ENCODE measurements at places on chromosomes 12 and 14.

- no peak for DNase-seq
Measured at GRCh38 chr12:105741786-105742566, 396.8 kb downstream of the NUAK1 start.

DNA sequence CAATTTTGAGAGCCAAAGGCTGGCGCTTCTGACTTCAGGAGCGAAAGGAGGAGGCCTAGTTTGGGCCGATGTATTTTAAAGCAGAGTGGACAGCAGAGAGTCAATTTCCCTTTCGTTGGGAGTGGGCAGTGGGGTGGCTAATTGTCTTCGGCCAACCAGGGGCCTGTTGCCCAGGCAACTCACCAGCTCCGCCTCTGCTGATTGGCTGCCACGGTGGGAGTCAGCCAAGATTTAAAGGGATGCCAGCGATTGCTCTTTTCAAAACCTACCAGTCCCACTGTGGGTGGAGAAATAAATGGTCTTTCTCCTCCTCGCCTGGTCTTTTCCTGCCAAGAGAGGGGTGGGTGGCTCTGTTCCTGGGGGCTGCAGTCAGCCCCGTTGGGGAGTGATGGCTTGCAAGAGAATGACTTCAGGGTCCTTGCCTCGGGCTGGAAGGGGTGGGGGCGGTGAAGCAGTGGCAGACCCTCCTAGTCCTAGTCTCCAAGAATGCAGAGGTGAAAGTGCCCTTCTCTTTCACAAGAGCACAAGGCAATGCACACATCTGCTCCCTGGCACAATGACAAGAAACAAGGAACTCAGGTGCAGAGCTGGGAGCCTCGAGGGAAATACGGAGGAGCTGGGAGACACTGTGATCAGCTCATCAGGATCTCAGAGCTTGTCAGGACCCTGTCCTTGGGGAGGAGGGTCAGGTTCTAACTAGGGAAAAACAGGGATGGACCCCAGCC is 37.7 kb downstream of the RASAL1 start:
- DNase-seq, result no peak

DNA sequence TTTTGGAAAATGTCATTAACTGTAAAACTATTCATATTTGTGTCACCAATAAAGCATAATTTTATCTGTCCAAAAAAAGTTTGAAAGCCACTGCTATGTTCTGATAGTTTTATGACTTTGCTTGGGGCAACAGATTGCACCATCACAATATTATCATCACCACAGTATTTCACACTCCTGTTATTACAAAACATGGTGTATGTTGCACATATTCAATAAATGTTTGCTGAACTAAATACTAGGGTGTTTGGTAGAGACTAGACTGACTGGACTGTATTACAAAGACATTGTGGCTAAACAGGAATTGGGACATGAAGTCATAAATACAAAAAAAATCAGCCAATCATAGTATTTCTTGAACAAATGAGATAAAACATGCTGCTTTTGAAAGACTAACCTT is 55.1 kb downstream of the PAWR start:
- DNase-seq, result no peak

GRCh38 chr12:123058980-123059379 is 78.5 kb downstream of the ARL6IP4 start:
- DNase-seq, result no peak

DNA sequence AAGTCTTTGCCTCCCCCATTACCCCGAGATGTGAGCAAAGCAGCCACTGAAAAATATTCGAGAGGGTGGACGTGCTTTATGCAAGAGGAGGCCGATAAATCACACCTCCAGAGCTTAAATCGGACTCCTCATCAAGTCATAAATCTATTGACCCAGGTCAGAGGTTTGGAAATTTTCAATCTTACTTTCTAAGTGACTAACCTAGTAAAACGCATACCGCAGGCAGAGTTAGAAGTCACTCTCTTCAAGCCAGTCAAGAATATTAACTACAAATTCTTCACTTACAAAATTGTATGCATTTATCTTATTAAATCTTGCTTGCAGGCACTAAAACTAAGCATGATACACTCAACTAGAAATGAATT is 34.9 kb downstream of the GPHB5 start:
- DNase-seq, result no peak

- peak; percentile 45 for DNase-seq
Measured at GRCh38 chr14:87805315-87805723, 187.7 kb downstream of the GALC start.

DNA sequence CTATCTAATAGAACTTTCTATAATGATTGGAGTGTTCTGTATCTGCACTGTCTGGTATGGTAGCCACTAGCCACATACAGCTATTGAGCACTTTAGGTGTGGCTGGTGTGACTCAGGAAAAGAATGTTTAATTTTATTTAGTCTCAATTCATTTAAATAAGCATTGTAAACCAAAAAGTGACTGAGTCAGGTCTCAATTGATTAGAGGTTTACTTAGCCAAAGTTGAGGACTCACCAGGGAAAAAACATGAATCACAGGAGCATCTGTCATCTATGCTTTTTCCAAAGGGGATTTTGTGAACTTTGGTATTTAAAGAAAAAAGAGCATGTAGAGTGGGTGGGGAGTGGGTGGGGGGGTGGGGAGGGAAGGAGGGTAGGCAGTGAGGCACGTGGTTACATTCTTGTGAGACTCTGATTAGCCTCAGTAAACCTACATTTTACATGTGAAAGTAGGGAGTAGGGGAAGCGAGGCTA is 473.1 kb downstream of the ATP23 start:
- DNase-seq, result peak; percentile 38

GRCh38 chr14:90332271-90332584 is 487 bp upstream of the NRDE2 start:
- no peak for DNase-seq

- DNase-seq, result no peak
Measured at GRCh38 chr12:54959291-54960018, 25.1 kb downstream of the TESPA1 start.

DNA sequence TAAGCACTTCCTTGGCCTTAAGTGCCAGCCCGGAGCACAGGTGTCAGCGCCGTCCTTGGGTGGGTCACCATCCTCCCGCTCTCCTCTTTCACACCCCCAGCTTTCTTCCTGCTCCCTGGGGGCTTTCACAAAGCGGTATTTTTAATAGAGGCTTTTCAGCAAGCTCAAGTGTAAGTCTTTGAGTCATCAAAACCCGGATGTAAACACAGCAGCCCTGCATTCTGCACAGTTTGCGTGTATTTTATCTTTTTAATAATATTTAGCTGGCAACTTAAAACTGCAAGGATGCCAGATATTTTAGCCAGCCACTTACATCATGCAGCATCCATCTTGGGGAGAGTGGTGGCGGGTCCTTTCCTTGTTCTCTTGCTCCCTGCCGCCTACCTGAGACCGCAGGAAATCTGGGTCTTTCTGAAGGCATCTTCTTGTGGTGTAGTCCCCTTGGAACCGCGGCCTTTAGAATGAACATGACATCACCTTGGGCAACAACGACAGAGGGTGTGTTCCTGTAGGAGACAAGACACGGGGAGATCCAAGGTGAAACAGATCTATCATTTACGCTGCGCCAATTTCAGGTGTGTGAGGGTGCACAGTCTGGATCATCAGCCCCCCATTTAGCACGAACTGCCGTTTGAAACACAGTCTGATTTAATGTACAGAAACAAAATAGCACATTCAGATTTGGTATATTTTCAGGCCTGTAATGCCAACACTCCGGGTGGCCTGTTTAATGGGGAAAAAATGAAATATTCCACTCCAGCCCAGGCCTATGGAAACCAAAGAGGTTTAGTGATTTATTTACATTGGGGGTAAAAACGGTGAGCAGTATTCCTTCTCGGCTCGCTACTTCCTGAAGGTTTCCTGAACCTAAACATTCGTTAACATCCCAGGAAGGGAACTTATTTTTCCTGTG is 12.5 kb upstream of the IRF2BPL start:
- peak; percentile 53 for DNase-seq

DNA sequence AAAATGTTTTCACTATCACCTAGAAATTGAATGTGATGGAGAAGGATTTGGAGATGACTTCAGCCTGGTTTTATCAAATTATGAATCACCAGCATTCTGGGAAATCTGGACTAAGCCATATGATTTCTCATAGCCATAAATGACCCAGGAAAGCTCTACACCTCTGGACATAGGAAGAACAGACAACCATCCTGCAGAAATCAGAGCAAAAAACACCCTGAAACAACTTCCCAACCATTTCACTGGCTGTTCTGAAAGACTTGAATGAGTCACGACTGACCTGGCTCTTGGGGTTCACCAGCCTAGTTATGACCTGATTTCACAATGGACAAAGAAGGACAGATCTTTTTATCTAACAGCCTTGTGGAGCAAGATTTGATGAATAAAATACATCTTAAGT is 123.8 kb downstream of the KCNH5 start:
- DNase-seq, result no peak

DNA sequence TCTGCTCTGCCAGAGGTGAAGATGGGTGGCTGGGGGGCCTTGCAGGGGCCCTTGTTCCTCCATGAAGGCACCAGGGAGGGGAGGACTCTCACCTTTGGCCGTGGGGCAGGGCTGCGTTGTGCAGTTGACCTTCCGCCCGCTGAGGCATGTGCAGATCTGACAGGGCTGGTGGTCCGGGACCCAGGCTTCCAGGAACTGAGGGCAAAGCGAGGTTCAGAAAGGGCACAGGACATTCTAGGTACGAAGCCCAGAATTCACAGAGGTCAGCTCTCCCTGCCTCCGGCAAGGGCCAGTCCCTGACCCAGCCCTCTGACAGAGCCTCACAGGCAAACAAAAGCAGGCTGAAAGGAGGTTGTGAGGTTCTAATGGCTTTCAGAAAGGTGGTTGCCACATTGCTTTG is 40.4 kb upstream of the ANO2 start:
- DNase-seq, result no peak

- DNase-seq, result no peak
Measured at GRCh38 chr12:54024127-54024526, 4.1 kb upstream of the HOXC6 start.

GRCh38 chr14:73757381-73757780 is 43.2 kb upstream of the PNMA1 start:
- no peak for DNase-seq

DNA sequence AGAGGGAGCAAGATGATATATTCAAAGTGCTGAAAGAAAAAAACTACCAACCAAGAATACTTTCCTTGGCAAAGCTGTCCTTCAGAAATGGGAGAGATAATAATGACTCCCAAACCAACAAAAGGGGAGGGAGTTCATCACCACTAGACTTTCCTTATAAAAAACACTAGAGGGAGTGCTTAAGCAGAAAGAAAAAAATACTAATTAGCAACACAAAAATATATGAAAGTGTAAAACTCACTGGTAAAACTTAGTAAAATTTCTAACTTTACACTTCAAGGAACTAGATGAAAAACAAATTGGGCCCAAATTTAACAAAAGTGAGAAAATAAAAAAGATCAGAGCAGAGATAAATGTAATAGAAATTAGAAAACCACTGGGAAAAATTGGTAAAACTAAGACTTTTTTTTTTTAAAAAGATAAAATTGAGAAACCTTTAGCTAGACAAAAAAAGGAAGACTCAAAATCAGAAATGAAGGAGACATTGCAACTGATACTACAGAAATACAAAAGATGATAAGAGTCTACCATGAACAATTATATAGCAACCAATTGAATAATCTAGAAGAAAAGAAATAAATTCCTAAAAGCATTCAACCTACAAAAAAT is 60.4 kb upstream of the FAR2 start:
- peak; percentile 37 for DNase-seq

- DNase-seq, result no peak
Measured at GRCh38 chr14:40093800-40094199, 661.6 kb upstream of the FBXO33 start.

DNA sequence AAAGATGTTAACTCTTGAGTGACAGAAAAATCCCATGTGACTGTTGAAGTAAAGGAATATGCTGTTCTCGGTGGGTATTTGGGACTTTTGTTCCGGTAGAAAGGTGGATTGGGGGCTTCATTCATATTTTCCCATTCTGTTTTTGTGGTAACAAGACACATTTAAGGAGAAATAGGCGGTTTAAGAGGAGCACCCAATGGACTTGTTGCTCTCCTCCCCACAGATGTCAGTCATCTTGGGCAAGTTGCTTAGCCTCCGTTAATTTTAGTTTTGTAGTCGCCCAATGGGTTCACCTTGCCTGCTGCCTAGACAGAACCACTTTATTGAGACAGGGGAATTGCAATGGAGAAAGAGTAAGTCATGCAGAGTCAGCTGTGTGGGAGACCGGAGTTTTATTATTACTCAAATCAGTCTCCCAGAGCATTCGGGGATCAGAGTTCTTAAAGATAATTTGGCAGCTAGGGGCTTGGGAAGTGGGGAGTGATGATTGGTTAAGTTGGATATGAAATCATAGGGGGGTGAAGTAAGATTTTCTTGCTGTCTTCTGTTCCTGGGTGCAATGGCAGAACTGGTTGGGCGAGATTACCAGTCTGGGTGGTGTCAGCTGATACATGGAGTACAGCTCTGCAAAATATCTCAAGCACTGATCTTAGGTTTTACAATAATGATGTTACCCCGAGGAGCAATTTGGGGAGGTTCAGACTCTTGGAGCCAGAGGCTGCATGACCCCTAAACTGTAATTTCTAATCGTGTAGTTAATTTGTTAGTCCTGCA is 50.3 kb downstream of the SLC38A1 start:
- DNase-seq, result peak; percentile 27

DNA sequence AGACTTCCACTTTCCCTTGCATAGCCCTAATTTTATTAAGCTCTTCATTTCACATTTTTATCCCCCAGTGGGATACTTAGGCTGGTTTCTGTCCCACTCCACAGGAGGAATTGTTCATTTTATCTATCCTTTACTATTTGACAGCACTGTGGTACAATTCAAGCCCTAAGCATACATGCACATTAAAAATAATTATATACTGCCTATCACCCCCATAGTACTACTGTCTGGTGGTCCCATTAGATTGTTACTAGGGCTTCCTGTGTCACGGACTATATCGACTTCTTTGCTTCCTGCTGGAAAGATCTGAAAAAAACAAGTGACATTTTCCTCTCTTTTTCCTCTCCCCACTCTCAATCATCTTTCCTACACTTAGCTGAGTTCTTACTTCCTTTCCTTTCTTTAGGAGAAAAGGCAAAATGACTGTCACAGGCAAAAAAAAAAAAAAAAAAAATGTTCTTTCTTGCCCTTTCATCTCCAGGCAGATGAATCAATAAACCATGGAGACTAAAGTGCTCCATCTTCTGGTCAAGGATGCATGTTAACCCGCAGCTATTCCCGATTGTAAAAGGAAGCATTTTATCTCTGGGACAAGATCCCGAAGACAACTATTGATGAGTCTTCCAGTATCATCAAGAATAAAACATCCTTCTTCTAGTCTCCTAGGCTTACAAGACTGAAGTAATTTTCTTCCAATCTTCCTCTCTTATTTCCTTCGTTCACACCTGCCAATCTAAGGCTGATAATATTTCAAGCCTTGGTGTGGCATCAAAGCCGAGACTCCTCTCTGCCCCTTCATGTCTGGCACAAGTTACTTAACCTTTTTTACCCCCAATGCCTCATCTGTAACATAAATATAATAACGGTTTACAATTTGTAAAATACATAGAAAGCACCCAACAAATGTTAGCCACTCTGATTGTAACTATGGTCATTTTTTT is 94.4 kb upstream of the PLEKHG7 start:
- DNase-seq, result peak; percentile 63

DNA sequence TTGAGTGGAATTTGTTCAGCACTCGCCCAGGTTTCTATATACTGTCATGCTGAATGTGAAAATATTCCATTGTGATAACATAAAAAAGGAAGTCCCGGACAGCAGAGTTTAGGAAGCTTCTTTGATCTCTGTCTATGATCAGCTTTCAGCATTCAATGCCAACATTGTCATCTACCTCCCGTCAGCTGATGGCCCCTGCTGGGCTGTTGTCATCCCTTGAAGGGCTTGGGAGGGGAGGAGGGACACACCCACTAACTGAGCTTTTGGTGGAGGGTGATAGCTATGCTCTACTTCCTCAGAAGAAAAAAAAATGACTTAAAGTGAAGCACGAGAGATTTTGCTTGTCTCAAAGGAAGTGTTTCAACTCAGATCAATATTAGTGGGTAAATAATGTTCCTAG is 4.7 kb upstream of the KRT77 start:
- DNase-seq, result no peak
